Activated T-cell treated with anti-CD3 and anti-CD28 coated beads for 48 hours (primary cell): ENCODE measurements at places on chromosomes 3 and 15.

DNA sequence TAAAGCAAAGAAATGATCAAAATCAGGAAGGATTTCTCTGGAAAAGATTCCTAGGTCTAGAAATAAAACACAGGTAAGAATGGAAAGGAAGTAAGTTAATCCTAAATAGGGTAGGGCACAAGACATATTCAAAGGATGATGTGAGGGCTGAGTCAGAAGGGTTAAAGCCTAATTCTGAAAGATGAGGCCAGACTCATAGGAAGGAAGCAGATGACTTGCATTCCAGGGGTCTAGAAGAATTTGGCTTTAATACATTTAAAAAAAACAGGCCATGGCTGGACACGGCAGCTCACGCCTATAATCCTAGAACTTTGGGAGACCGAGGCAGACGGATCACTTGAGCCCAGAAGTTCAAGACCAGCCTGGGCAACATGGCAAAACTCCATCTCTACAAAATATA, 3.2 kb downstream of the SSR3 start:
- no peak for DNase-seq

DNA sequence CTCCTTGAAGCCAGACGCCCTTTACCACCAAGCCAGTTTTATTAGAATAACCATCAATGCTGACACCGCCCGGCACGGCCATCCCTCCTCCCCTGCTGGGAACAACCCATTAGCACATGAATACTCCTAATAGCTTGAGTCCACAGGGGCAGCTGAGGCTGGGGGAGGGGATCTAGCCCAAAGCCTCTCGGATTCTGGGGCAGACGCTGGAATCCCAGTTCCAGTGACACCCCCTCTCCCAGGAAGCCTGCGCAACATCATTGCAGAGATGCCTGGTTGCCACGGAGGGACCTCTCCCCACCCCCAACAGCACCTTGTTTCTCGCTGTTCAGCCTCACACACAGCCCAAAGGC, 1.2 kb upstream of the LINGO1 start:
- DNase-seq: no peak

- no peak for DNase-seq
Measured at GRCh38 chr15:70387081-70387480, 289.4 kb upstream of the TLE3 start.

DNA sequence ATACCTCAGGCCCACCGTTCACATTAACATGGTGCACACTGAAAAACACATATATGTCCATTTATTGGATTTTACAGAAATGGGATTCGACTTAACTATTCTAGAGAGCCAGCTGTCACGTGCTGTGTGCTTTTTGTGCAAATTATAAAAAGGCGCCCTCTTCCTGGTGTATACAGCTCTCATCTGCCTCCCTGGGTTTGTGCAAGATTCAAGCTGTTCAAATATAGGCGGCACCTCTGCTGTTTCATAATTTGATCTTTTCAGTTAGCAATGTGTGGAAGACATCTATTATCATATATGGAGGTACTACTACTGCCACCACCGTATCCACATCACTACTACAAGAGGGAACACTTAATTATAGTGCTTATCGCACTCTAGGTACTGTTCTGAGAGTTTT, 187.6 kb downstream of the EBLN2 start:
- no peak for DNase-seq

DNA sequence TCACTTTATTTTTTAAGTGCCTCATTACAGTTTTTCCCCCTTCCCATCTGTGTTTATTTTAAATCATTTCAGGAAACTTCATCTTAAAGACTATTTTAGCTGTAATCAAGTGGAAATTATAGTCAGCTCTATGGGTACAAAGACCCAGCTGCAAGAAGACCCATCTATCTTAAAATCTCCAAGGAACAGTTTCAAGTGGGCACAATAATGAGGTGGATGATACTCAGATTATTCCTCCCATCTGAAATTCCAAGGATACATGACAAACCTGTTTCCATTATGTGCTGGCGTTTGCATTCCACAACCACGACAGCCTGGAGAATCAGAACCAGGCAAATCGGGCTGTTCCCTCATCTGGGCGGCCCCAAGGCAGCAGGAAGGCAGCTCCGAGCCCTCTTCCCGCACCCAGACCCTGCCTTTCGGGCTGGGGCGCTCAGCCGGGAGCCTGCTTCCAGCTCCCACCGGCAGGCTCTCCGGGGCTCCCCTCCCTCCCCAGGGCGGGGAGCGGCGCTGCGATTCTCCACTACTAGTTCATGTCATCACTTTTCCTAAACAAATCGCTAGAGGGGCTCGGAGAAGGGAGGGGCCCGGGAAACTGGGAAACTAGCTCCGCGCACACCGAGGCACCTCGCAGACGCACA, at the start of gene MGLL:
Gene MGLL, minus strand, starts transcription at position 475 of the 641 bp plus-strand sequence. Its CDS starts 197 bp downstream, at position 278.
- no peak for DNase-seq

GRCh38 chr3:29099775-29100174, 181.1 kb upstream of the RBMS3 start:
- DNase-seq: no peak

GRCh38 chr3:157156837-157157635, 2.9 kb downstream of the CCNL1 start:
- no peak for DNase-seq

- DNase-seq: peak; percentile 60
Measured at GRCh38 chr15:64911311-64912186, at the start of gene ANKDD1A. Gene ANKDD1A, plus strand, starts transcription at chr15:64911902. Its CDS starts 29 bp downstream, at chr15:64911931.

GRCh38 chr15:73601451-73602445, 31.4 kb downstream of the NPTN start:
- no peak for DNase-seq

DNA sequence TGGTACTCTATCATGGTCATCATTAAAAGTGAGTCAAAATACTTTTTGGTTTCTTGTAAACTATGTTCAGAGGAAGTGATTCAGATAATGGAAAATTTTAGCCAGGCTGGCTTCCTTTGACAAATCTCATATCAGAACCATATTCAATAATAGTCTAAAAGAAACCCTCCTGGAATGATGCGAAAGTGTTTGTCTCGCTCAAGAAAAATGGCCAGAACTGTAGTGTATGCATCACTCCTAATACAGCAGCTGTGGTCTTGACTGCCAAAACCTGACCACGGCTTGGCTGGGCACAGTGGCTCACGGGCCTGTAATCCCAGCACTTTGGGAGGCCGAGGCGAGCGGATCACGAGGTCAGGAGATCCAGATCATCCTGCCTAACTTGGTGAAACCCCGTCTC, 35.6 kb upstream of the KCNMB2 start:
- DNase-seq: no peak

- no peak for DNase-seq
Measured at GRCh38 chr15:81190922-81191507, 5.7 kb upstream of the IL16 start.

GRCh38 chr3:164897342-164897741, 181.0 kb downstream of the SI start:
- no peak for DNase-seq

DNA sequence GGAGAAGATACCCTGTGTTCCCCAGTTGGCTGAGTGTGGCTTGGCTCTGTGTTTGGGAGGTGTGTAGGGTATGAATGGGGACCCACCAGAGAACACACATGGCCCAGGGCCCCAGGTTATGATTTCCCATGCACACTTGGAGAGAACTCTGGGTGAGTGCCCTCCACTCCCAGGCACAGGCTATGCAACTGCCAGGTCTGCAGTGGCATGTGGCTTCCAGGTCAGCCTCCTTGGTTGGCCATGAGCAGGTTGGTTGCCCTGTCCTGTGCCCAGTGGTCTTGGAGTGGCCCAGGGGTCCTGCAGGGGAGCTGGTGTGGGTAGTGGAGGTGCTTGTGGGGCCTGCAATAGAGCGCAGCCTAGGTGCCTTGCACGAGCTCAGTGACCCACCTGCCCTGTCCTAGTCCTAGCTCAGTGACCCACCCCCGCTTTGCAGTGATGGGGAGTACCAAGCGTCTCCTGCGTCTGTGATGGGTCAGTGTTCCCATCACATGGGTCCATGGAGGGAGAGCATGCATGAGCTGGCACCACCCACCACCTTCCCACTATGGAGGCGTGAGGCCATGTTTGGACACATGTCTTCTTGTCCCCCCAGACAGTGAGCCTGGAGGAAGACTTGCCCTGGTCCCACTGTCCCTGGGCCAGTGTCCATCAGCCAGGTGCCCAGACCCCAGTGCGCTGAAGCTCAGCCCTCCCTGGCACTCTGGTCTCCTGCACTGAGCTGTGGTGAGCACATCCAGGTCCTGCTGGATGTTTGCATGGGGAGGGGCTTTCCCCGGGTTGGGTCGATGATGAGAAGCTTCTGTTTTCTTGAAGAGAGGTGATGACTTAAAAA, 217.3 kb downstream of the SNRPN start:
- DNase-seq: no peak

GRCh38 chr15:64437982-64438381, 22.4 kb upstream of the ZNF609 start:
- no peak for DNase-seq

- DNase-seq: no peak
Measured at GRCh38 chr3:39502838-39503145, 35.3 kb downstream of the MOBP start.

DNA sequence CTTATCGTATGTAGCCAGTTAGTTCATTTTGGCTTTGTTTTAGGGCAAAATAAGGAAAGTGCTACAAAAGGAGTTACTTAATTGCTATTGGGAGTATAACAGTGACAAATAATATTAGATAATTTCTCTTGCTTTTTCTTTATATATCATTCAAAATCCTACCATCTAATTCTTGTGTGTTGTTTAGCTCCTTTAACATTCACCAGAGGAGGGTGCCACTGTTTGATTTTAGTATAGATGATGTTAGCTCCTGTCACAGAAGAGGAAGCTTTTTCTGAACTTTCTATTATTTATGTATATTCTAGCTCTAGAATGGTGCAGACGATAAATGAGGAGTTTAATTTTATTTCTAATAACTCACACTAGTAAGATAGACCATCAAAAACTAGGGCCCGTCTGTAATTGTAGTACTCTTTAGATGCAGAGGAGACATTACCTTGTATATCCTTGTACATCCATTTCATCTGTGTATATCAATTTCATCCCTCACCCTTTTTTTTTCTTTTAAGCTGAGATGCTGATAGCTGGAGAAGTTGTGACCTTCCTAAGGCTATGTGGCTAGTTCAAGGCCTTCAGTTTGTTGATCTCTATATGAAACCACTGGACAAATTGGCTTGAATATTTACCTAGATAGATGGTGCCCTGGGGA, 3.0 kb downstream of the PPM1L start:
- DNase-seq: no peak

DNA sequence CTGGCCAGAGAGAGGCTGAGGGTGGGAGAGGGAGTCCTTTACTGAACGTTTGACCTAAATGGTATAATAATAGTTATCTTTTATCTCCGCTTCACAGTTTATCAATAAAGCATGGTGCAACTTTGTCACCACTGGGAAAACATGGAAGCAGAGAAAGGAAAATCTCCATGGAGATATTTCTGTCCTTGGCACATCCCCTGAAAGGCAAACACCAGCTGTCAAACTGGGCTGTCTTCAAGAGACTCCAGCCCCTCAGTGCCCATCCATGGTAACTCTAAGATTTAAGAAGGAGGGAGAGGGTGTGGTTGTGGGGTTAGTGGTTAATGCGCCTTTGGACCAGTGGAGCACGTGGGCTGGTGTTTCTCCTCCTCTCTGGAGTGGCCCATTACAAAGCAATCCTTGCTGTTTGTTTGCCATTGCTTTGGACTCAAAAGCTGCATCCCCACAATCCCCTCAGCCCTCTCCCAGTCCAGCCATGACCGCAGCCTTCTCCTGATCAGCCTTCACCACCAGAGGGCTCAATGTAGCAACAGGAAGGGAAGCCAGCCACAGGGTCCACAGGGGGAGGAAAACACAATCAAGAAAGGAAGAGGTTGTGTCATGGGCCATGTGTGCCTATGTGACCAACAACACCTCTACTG, 38.2 kb upstream of the FAM174B start:
- DNase-seq: no peak

DNA sequence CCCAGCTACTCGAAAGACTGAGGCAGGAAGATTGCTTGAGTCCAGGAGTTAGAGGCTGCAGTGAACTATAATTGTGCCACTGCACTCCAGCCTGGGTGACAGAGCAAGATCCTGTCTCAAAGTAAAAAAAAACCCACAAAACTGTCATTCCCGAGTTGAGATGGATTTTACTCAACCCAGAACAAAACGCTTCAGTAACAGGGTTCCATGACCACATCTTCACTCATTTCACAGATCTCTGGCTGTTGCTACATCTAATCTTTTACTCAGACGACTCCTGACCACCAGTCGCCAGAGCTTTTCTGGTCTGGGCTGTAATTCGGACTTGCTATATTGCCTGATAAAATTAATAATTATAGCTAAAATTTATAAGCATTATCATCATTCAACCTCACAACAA, 2.4 kb downstream of the DRD3 start:
- DNase-seq: no peak

- no peak for DNase-seq
Measured at GRCh38 chr3:16059711-16060357, 114.6 kb upstream of the GALNT15 start.

DNA sequence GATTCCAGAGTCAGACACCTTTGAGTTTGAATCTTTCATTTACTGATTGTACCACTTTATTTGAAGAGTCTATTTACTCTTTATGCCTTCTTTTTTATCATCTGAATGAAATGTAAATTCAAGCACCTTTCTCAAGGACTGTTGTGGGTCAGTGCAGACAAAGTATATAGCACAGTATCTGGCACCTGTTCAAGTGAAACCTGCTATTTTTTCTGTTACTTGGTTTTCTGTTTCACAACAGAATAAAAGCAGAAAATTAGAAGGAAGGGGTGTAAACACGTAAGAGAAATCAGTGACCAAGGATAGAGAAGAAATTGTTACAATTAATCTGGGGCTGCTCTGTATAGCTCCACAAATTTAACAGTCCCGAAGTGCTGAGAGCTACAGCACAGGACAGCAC, 357.4 kb downstream of the RSL24D1 start:
- no peak for DNase-seq

DNA sequence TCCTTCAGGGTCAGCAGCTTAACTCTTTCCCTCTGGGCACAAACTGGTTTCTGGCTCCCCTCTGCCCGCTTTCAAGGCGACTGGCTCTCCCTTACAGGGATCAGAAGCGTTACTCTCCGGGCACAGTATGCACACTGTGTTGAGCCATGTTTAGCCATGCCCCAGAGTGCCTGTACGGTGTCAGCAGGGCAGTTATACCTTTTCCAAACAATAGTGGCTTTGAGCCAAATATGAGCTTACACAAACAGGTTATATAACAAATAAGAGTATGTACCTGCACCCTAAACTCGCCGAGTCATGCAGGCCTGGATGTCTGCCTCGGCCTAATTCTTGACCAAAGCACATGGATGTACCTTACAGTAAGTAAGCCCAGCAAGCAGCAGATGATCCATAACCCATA, 175.6 kb upstream of the ANKRD28 start:
- no peak for DNase-seq

DNA sequence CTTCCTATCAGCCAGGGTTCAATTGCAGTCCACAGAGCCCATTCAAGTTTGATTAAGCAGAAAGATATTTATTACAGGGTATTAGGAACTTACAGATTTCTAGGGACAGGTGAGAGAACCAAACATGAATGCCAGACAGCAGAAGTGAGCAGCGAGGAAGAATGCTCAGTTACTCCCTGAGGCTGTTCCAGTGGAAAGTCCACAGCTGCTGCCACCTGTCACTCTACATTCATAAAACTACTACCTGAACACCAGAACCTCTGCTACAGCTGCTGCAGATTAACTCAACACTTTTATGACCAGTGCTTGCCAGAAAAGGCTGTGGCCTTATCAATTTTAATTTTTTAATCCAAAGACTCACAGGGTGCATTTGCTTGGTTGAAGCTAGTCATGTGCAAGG, 325.4 kb upstream of the ONECUT1 start:
- no peak for DNase-seq
